ENCODE measurements at places on chromosomes 1 and 21.

- no peak overlapping the region for H3K27ac ChIP-seq
- H3K4me3 ChIP-seq = no peak overlapping the region
- no peak for DNase-seq
- peaks cover 7% of the 10 kb centered on the region for H3K4me1 ChIP-seq
- H3K36me3 ChIP-seq = peaks cover 47% of the 10 kb centered on the region
Measured at GRCh38 chr1:243230914-243231313, 24.2 kb downstream of the CEP170 start.

- H3K27ac ChIP-seq = peak overlapping the region; percentile 84
- peak overlapping the region; percentile 100 for H3K4me3 ChIP-seq
- peaks cover 39% of the 10 kb centered on the region for H3K36me3 ChIP-seq
- H3K4me1 ChIP-seq = peaks cover 80% of the 10 kb centered on the region
- no peak for DNase-seq
- H3K27me3 ChIP-seq = no peaks in the 10 kb centered on the region
Measured at GRCh38 chr1:30755334-30755733, 2.2 kb downstream of the LAPTM5 start.

- H3K4me3 ChIP-seq = no peak overlapping the region
- no peaks in the 10 kb centered on the region for H3K36me3 ChIP-seq
- no peaks in the 10 kb centered on the region for H3K4me1 ChIP-seq
Measured at GRCh38 chr1:47401761-47402160, 14.3 kb upstream of the FOXE3 start.

GRCh38 chr1:241637604-241638003 lies 2.6 kb downstream of the CHML start:
- H3K36me3 ChIP-seq = peaks cover 34% of the 10 kb centered on the region
- peaks cover 31% of the 10 kb centered on the region for H3K4me1 ChIP-seq
- no peak overlapping the region for H3K27ac ChIP-seq
- DNase-seq = no peak
- H3K27me3 ChIP-seq = no peaks in the 10 kb centered on the region

GRCh38 chr21:46486481-46487126 lies 27.9 kb downstream of the DIP2A start:
- H3K4me3 ChIP-seq = no peak overlapping the region
- peaks cover 10% of the 10 kb centered on the region for H3K4me1 ChIP-seq
- H3K36me3 ChIP-seq = peaks cover 10% of the 10 kb centered on the region
